CD4-positive, CD25-positive, alpha-beta regulatory T cell (primary cell): ENCODE measurements at places on chromosomes 1 and 21.

GRCh38 chr1:23574265-23574754 is 15.0 kb upstream of the ID3 start:
- DNase-seq: no peak

DNA sequence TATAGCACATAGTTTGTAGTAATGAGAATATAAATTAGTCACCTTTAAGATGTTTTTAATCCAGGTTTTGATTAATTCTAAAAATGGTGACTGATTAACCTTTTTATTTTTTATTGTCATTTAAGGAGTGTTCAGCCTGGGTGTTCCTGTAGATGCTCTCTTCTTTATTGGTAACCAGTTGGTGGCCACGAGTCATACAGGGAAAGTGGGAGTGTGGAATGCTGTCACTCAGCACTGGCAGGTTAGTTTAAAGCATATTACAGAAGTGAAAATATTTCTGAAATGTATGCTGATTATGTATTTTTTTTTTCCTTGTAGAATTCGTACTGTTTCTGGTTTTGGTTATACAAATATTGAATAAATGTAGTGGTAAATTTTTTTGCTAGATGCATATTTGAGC is 28.1 kb downstream of the KCTD3 start:
- no peak for DNase-seq

- DNase-seq: no peak
These were observed 83.7 kb downstream of the ROR1 start for GRCh38 chr1:63857478-63857877.

DNA sequence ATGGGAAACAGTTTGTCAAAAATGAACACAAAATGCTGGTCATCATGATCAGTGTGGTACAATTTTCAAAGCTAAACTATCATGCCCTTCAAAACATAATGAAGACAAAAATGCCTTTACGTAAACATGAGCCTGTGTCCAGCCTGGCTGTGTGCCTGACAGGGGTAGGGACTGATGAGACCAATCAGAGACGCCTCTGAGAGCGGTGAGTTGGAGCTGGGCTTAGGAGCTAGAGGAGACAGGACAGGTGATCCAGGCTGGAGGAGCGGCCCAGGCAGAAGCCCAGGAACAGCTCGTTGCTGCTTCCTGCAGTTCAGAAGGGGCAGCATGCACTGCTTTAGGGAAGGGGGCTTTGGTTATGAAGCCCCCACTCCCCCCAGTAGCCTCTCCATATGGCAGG is 70.0 kb downstream of the ARHGEF10L start:
- DNase-seq: no peak

DNA sequence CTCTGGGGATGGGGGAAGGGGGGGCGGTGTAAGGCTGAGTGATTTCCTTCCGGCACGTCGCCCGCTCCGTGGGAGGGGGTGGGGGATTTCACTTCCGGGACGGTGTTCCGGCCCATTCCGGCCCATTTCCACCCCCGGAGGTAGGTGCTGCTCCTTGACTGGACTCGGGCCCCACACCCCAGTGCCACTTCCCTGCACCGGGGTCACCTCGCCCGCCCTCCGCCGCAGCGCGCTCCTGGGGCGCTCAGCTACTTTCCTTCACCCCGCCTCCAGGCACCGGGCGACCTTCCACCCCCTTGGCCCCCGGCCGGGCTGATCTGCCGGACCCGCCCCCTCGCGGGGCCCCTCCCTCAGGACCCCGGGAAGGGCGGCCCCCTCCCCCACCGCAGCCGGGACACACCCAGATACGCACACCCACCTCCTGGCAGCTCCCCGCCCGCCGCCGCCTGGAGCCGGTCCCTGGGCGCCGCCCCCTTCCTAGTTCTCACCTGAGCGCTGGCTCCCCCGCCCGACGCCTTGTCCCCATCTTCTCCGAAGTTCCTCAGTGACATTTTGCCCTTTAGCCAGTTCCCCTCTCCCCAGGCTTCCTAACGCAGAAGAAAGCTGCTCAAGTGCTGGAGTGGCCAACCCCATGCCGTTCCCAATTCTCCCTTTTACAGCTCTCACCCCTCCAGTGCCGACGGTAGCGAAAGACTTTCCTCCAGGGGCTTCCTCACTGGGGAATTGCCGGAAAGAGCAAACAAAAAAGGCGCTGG is at the start of gene ZBTB37:
TSS of gene ZBTB37 (plus strand) at position 115 of the 755 bp plus-strand sequence. CDS start 1,846 bp downstream, outside the sequence.
- peak; percentile 95 for DNase-seq

GRCh38 chr1:55044617-55045397 is 5.5 kb downstream of the PCSK9 start:
- no peak for DNase-seq

DNA sequence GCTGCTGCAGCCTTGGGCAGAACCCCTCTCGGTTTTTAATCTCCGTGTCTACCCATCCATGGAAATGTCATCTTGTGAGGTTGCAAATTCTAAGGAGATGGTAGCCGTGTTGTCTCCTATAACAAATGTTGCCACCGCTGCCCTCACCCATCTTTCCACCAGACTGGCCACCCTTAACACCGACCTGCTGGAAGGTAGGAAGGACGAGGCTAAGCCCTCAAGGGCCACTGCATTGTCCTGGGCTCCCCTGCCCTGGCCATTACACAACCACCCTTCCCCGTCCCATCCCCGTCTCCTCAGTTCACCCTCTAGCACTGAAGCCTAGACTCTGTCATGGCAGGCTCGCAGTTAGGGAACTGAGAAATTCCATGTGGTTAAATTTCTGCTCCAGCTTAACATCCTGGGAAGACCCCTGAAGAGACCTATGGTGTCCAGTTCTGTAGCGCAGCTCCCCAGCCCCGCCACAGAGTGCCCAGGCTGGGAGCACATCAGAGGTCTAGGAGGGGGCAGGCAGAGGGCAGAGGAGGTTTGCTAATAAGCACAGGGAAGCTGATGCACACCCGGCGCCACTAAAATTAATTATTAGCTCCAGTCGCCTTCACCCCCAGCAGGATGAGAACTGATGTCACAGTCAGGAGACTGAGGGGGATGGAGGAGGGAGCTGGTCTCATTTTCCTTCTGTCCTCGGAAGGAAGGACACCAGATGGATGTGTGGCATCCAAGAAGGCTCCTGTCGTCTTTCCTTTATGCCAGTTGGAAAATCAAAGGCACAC is 38.3 kb downstream of the STUM start:
- DNase-seq: no peak

GRCh38 chr1:67749844-67750690 is 65.1 kb downstream of the GADD45A start:
- no peak for DNase-seq

GRCh38 chr1:4177425-4178150 is 277.5 kb upstream of the C1orf174 start:
- no peak for DNase-seq

DNA sequence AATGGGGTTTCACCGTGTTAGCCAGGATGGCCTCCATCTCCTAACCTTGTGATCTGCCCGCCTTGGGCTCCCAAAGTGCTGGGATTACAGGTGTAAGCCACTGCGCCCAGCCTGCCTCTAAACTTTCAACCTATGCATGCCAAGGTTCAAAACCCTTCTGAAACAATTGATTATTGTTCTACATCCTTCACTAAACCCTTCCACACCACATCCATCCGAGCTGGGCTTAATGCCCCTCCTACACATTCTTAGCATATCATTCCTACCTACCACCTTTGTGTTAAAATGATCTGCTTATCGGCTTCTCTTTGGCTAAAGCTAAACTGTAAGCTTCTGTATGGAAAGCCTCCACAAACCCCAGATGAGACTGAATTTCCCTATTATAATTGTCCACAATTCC is 40.8 kb upstream of the DOCK7 start:
- no peak for DNase-seq

DNA sequence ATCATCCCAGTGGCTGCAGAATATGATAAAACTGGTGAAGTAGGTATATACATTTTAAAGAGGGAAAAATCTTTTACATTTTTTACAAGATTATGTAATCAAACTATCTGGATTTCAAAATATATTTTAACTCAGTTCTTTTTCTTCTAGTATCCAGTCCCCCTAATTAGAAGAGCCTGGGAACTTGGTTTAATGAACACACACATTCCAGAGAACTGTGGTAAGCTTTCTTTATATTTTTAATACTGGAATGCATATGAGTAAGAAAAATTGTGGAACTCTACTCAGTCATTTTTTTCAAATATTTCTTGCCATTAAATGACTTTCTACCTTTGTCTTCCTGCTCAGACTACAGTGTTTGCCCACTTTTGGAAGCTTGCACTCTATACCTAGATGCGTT is 8.2 kb downstream of the ACADM start:
- DNase-seq: no peak

GRCh38 chr21:18138507-18138906 is 106.1 kb upstream of the CHODL start:
- no peak for DNase-seq

GRCh38 chr1:3679098-3679555 is 26.8 kb downstream of the TP73 start:
- peak; percentile 63 for DNase-seq

DNA sequence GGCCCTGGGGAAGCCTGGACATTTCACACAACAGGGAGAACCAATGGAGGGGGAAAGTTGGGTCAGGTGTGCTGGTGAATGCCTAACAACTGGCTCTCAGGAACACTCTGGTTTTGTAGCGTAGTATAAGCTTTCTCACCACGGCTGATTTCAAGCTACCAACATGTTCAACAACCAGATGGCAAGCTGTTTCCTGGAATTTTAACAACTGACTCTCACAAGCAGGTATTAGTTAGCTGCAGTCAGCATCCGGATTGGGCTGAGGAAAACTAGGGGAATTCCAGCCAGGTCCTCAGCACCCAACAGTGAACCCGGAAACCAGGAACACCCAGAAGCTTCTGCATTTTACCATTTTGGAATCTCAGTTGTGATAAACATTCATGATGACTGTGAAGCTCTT is 162.3 kb upstream of the CAMK1G start:
- no peak for DNase-seq

DNA sequence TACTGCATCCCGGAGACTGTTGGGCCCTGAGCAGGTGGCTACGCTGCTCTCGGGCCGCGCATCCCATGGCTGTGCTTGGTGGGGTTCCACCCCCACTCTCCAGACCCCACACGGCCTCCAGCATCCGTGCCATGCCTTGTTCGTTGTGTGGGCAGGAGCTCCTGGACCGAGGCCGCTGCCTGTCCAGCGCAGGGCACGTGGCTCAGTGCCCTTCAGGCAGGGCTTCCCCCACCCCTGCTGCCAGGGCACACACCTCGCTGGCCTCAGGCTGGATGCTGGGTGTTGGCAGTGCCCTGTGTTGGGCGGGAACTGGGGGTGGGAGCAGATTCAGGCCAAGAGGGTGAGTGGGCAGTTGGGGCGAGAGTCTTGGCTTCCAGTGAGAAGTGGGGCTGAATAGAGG is 9.9 kb downstream of the PRKCZ start:
- no peak for DNase-seq

GRCh38 chr1:110293601-110294104 is 45.5 kb upstream of the RBM15 start:
- no peak for DNase-seq

DNA sequence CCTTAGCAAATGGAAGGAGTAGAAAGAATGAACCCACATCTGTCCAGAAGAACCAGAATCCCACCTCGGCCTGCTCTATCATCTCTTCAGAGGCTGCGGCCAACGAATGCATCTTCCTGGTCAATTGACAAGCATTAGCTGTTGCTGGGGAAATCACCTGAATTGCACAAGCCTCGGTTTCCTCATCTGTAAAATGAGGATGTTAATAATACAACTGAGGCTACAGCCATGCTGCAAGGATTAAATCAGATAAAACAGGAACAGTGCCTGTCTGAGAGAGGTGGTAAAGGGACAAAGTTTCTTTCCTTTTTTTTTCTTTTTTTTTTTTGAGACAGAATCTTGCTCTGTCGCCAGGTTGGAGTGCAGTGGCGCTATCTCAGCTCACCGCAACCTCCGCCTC is 99.8 kb downstream of the KIF14 start:
- no peak for DNase-seq

DNA sequence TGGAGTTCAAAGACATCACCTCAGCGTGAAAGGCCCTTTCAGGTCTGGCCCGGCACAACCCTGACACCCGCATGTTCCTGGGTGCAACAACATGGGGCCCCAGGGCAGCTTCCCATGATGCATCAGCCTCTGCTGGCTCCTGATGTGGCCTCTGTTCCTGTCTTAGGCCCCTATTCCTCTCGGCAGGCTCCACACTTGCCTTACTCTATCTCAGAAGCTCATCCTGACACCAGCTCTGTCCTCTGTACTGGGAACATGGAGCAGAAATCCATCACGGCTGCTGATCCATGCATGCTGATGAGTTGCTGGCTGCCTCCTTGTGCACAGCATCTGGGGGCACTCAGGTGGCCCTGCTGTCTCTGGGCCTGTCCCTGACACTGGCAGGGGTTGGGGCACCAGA is 74.6 kb downstream of the ADARB1 start:
- DNase-seq: no peak

- no peak for DNase-seq
These were observed 16.1 kb upstream of the DPYD start for GRCh38 chr1:97936976-97937375.

DNA sequence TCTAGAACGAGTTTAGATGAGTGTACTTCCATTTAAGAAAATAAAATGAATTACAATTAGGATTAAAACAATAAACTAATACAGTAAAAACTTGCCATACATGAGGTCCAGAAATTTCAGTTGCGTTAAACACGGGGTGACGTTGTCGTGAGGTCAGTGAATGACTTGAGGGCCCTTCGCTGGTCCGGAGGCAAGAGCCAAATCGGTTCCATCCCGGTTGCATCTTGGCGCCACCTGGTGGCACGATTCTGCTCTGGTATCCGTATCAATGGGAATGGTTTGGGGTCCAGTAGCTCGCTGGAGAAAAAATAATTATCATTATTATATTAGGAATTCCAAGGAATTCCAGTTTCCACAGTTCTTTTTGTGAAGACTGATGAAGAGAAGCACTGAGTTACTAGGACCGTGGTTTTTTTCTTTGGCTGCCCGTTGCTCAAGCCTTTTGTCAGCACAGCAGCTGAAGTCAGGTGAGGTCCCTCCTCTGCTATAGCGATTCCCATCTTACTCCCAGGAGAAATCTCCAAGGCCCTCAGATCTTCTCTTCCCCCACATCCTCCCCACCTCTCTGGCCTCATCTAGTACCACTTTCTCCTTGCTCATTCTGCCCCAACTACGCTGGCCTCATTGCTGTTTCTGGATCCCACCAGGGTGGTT is 161.4 kb downstream of the SLC35F3 start:
- peak; percentile 34 for DNase-seq

DNA sequence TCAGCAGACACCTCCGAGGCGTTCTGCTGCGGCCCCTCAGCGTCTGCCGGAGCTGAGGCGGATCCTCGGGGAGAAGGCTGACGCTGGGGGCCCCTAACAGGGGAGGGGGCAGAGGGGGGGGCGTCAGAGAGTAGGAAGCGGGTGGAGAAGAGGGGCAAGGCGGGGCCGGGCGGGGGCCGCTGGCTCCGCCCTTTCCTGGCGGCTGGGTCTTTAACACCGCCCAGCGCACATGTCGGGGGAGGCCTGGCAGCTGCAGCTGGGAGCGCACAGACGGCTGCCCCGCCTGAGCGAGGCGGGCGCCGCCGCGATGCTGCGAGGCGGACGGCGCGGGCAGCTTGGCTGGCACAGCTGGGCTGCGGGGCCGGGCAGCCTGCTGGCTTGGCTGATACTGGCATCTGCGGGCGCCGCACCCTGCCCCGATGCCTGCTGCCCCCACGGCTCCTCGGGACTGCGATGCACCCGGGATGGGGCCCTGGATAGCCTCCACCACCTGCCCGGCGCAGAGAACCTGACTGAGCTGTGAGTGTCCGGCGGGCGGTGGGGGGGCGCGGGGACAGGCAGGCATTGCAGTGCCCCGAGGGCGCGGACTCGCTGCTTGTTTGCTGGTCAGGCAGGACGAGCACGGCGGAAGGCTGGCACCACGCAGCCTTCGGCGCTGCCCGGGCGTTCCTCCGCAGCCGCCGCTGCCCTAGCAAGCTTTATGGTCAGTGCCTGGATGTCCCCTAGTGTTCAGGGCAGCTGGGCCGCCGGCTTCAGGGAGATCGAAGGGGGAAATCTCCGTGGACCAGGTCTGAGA is at the start of gene NTRK1:
TSS of gene NTRK1 (plus strand) at position 238 of the 796 bp plus-strand sequence. CDS start at position 308, 70 bp downstream.
- DNase-seq: peak; percentile 42
